Aorta (tissue), 5 donors: ENCODE measurements at places on chromosomes 7 and 10. TPM values are rescaled to one million over a fixed set of nuclear protein-coding genes. Genes with fewer than 3 reads are reported as not detected.

DNA sequence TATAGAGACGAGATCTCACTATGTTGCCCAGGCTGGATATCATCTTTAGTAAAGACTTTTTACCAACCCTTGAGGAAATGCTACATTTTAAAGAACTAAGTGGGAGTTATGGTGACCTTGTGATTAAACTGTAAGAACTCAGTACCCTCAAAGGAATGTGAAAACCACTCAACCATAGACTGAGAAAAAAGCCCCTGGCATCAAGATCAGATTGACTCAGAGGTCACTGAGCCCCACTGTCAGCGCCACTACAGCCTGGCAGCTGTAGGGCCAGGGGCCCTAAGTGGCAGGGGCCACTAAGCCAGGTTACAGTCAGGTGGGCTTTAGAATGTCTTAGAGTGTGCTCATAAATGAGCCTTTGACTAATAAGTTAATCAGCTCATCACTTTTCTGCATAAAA, 55.9 kb downstream of the APBB1IP start:
- no peaks in the 10 kb centered on the region for H3K36me3 ChIP-seq
- DNase-seq, result no peak
- H3K4me3 ChIP-seq, result no peak overlapping the region
- H3K4me1 ChIP-seq, result no peaks in the 10 kb centered on the region
- no peak overlapping the region for H3K27ac ChIP-seq

- no peak for DNase-seq
- H3K4me3 ChIP-seq, result no peak overlapping the region
- no peaks in the 10 kb centered on the region for H3K27me3 ChIP-seq
- no peak overlapping the region for H3K27ac ChIP-seq
Observed at GRCh38 chr7:96663457-96663856, 46.2 kb downstream of the SEM1 start.

GRCh38 chr10:60948851-60949250, 4.9 kb upstream of the RHOBTB1 start:
- no peak overlapping the region for H3K27ac ChIP-seq
- no peaks in the 10 kb centered on the region for H3K27me3 ChIP-seq
- DNase-seq, result no peak
- H3K36me3 ChIP-seq, result no peaks in the 10 kb centered on the region
- no peaks in the 10 kb centered on the region for H3K4me1 ChIP-seq
- no peak overlapping the region for H3K4me3 ChIP-seq

PARD3 gene
- total RNA-seq, result 33.0 TPM
